ENCODE measurements at places on chromosomes 3 and 15.

DNA sequence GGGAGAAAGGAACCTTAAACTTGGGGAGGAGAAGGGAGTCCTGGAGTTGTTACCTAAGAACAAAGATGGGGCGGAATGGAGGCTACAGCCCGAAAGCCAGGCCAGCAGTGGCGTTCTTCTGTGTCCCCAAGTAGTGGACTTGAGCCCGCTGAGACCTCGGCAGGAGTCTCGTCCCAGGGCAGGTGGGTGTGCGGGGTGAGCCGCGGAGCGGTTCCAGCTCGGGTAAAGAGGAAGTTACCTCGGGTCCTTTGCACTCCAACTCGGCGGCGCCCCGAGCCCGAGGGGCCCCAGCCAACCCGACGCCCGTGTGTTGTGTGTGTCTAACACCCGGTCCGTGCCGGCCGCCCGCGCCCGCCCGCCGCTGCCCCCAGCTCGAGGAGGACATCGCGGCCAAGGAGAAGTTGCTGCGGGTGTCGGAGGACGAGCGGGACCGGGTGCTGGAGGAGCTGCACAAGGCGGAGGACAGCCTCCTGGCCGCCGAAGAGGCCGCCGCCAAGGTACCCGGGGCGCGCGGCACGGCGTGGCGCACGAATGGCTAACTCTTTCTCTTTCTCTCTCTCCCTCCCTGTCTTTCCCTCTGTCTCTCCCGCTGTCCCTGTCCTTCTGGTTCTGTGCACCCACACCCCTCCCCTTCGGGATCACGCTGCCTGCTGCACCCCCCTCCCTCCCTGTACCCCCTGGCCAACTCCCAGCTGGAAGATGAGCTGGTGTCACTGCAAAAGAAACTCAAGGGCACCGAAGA lies 959 bp downstream of the TPM1 start:
- peak; percentile 47 for DNase-seq

DNA sequence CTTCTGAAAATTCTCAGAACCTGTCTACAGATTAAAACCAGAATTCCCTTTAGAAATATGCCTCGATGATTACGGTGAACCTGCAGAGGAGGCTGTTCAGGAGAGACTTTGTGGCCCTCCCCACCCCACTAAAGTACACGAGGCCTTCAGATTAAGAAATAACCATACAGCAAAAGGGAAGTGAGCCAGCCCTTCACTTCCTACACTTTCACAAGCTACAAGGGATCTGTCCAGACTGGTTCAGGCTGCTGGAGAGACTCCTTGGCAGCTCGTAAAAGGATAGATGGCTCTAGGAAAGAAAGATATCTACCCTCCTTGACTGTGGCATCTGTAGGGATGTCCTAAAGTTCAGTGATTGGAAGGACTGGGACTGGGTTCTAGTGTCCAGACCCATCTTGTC lies 102.6 kb downstream of the ALDH1A2 start:
- no peak for DNase-seq

GRCh38 chr3:36065321-36065720 lies 315.0 kb upstream of the STAC start:
- DNase-seq = no peak

- DNase-seq = no peak
These were observed 273.4 kb downstream of the ARRDC4 start for GRCh38 chr15:98233873-98234272.

DNA sequence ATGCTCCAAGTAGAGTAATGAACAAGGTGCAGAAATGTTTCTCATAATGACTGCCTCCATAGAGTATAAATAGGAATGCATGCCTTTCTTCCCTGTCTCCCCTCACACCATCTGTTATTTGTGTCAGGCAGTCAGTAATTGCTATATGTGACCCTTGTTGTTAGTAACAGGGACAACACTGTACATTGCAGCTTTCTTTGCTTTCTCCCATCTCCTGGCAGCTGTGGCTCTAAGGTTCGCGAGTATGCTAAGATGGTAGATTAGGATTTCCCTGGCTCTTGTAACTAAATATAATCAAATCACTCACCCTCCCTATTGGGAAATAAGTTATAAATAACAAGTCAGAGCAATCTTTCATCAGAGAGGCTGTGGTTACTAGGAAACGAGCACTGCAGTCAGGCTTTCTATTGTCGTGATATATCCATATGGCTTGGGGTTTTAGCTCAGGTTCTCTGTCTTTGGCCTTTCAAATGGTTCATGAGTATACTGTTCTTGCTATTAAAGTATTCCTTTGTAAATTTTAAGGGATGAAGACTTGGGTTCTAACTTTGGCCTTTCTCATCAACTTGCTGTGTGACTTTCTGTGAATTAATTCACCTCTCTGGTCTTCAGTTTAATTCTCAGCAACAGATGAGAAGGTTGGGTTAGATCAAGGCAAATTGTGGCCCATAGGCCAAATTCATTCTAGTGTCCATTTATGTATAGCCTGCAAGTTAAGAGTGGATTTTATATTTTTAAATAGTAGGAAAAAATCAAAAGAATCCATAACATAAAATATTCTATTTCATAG lies 8.1 kb upstream of the MINDY4B start:
- DNase-seq = no peak

GRCh38 chr3:182000447-182000846 lies 288.7 kb downstream of the SOX2 start:
- DNase-seq = no peak

- DNase-seq = no peak
These were observed 35.1 kb upstream of the PTPRG start for GRCh38 chr3:61526308-61526707.

DNA sequence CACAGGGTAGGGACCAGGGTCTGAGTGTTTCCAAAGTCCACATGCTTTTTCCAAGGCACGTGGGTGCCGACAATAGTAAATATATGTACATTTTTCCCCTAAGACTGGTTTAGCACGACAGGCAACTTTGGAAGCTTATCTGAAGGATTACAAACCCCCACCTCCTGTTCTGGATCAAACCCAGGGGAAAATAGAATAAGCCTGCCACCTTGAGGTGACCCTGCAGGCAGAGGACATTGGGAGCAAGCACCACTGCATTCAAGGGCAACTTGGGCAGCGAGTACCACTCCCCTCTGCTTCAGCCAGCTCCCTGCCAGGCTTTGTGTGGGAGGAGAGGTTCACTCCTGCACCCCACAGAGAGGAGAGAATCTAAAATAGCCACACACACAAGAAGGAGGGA lies 44.8 kb downstream of the KBTBD12 start:
- peak; percentile 36 for DNase-seq

GRCh38 chr3:166420071-166420470 lies 582.8 kb upstream of the BCHE start:
- DNase-seq = no peak

- DNase-seq = no peak
These were observed 213.2 kb upstream of the NR2F2 start for GRCh38 chr15:96117270-96117669.

- DNase-seq = no peak
These were observed 27.9 kb downstream of the CFAP100 start for GRCh38 chr3:126422571-126423091.

GRCh38 chr3:23728601-23729117 lies 77.1 kb upstream of the UBE2E1 start:
- no peak for DNase-seq

DNA sequence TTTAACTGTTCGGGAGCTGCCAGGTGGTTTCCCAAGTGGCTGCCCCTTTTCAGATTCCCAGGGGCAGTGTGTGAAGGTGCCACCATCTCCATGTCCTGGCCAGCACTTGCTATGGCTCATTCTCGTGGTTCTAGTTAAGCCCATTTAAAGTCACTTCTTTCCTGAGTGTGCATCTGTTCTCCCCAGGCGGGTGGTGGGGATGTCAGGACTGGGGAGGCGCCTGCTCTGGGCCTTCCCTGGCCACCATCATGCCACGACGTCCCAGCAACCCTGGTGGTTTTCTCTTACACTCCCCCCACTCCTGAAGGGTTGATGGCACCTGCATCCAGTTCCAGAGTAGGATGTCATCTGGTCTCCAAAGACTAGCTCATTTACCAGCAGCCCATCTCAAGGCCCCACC lies 56.8 kb upstream of the TAMM41 start:
- no peak for DNase-seq

GRCh38 chr15:67605871-67606270 lies 63.4 kb downstream of the MAP2K5 start:
- DNase-seq = no peak

- no peak for DNase-seq
These were observed 46.9 kb upstream of the FLNB start for GRCh38 chr3:57961177-57961827.

DNA sequence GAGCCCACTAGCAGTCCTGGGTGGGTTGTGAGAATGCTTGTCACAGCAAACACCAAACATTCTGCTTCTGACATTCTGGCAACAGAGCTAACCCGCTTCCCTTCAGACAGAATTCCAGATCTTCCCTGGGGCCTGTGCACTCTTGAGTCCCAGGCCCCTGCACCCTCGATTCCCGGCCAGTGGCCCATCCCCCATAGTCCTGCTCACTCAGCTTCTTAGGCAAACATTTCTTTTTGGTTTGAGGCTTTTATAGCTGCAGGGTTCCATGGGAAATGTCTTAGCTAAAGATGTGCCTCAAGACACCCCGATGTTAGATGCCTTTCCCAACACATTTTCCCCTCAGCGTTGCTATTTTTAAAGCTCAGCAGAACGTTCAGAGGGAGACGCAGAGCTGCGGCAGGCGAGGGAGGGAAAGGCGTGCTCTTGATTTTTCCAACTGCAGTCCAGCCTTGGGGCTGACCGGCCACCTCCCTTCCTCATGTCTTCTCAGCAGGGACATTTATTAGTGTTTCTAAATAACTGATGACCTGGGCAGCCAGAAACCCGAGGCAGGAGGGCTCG lies 35.2 kb downstream of the ABTB1 start:
- DNase-seq = no peak

- no peak for DNase-seq
These were observed 315.1 kb upstream of the MME start for GRCh38 chr3:154764856-154765640.

- DNase-seq = no peak
These were observed 71.7 kb upstream of the ABHD2 start for GRCh38 chr15:89016549-89017041.

GRCh38 chr15:39075311-39075710 lies 505.6 kb upstream of the THBS1 start:
- no peak for DNase-seq

Data from GM20000 (cell line).